ENCODE measurements at places on chromosomes 5 and 9.

GRCh38 chr9:123757960-123758359, 172.0 kb downstream of the DENND1A start:
- DNase-seq = no peak

DNA sequence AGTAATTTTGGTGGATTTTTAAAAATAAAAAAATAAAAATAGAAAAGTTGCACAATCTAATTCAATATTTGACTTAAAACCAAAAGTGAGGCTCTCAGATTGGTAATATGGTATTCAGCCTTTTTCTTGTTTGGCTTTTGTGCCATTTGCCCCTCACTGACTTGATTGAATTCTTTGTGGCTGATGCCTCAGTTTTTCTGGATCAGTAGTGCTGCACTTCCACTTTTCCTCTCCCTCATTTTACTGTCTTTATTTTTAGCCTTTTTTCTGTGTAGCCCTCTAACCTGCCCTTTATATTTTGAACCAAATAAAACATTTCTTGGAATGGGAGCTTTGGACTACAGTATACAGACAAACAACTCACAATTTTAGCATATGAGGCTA, 3.8 kb upstream of the MSMP start:
- no peak for DNase-seq

GRCh38 chr5:17157916-17158529, 59.4 kb upstream of the BASP1 start:
- DNase-seq = no peak

DNA sequence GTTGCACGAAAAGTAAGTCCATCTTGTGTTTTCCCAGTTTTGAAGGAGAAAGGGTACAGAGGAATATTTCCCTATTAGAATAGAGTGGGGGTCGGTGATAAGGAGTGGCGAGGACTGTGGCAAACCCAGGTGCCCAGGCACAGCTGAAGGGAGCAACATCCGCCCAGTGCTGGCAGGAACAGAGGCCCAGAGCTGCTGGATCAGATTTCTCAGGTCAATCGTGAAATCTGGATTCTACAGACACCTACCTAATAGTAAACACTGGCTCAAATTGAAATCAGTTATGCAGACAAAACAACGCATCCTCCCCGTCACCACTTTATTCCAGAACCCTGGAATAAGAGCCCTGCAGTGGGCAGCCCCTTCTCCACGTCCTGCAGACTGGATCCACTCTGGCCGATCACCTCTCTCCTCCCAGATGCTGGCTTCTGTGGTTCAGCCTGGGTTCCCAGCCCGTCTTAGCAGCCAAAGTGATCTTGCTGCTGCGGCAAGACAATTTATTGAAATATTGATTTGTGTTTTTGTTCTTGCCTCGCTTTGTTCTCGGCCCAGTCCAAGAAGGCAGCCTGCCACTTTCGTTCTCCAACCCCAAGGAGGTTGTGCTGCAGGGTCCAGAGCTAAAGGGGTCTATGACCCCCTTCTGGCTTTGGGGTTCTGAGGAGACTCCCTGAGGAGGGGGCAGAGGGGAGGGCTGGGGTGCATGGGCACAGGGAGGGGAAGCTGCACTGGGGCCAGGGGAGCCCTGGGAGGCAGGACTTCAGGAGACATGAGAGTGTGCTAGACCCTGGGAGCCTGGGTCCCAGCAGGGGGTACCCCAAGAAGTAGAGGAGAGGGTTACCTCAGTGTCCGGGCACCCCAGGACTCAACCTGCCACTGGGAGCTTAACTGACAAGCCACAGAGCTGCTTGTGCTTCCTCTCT, 103.3 kb downstream of the ZNF354C start:
- no peak for DNase-seq

DNA sequence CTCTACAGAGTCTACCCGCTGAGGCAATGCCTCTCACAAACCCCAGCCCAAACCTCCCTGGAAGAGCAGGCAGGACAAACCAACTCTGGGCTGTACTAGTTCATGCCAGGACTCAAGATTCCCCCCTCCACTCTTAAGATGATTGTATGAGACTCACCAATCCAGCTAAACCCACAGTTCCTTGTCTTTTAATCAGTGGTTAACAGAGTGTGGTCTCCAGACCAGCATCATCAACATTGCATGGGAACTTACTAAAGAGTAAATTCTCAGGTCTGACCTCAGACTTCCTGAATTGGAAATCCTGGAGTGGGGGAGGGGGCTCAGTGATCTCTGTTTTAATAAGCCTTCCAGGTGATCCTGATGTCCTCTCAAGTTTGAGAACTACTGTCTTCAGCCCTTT, 240.9 kb downstream of the GAS1 start:
- no peak for DNase-seq

DNA sequence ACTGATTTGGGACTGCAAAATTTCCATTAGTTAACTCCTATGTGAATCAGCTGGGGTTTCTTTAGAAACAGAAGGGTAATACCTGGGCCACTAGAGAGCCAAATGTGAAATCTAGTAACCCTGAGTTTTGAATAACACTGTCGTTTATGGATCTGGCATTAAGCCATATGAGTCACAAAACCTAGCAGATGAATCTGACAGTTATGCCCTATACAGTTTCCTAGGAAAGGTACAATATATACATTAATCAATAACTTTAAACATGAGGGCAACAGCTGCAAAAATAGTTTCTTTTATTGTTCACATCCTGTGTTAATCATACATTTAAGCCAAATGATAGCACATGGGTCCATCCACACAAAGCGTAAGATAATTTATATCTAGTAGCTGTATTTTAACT, 56.9 kb downstream of the PAM start:
- no peak for DNase-seq

DNA sequence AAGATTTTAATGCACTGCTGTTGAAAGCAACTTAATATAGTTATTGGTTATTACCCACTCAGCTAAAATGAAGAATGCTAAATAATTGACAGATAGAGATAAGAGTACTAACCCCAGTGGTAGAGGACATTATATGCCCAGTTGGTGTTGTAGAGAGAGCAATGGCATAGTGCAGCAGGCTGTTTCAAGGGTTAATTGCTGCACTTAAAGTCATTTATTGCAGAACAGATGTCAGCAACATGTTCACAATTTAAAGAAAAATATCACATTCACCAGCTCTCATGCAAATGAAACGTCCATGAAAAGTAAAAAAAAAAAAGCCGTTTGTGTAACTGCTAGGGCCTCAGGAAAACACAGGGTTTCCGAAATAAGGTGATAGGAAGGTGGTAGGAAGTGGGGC, 254.6 kb downstream of the MTRR start:
- no peak for DNase-seq

DNA sequence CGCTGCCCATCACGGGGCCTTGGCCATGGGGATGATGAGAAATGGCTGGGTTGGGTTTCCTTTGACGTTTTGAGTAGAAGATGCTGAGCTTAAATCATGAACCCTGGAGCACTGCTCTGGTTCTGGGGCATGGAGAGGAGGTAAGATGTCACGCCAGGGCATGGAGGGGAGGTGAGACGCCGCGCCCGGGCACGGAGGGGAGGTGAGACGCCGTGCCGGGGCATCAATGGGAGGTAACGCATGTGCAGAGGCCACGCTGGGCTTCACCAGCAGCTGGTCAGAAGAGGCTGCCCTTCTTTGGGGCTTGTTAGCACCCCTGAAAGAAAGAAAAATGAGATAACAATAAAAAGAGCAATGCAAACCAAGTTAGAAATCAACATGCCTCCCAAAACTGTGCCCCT, 322.5 kb upstream of the IRX4 start:
- no peak for DNase-seq

DNA sequence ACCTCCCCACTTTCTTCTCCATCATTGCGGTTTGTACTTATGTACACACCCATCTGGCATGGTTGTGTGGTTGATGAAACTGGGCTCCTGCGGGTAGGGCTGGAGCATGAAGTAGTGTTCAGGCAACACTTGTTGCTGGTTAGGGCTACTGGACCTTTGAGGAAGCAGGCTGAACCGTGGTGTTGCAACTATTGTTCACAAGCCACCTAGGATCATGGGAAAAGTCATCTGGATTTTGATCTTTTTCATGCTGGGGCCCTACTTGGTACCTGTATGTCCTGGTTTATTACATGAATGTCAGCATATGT, 40.1 kb upstream of the TIFAB start:
- no peak for DNase-seq

- peak; percentile 64 for DNase-seq
These were observed 9.9 kb upstream of the TRIM36 start for GRCh38 chr5:115179394-115180164.

- DNase-seq = no peak
These were observed 11.8 kb downstream of the CARD19 start for GRCh38 chr9:93107825-93108161.

DNA sequence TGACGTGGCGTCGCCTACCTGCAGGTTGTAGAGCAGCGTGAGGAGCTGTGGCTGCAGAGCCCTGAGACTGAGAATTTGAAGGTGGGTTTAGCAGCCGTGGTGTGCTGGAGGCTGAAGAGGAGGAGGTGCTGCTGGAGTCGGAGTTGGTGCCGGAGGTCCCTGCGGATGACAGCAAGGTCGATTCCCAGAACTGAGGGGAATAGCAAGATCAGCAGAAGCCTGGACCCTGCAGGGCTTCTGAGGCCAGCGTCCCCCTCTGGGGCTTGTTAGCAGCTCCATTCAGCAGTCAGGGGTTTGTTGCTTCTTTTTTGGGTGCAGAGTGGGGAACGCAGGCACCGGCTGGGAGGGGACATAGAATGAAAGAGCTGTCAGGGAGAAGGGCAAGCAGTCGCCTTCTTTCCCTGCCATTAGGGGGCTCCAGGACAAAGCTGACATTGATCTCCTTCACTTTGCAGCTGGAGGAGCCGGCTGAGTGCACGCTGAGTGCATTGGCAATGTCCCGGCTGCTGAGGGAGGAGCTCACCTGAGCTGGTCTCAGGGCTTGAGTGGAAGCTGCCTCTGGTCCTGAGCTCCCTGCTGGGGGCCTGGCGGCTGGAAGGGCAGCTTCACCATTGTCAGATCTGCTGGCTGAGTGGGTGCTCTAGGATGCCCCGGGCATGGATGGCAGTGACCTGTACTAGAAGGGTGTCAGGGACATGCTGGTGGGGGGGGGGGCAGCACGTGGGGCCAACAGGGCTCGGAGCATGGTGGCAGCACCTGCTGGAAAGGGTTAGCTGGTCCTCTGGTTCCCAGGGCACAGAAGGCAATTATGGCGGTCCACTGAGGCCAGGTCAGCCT, 20.8 kb downstream of the OBP2B start:
- peak; percentile 60 for DNase-seq

GRCh38 chr5:133471699-133472098, 140.6 kb downstream of the FSTL4 start:
- no peak for DNase-seq

GRCh38 chr5:51846015-51846414, 462.8 kb downstream of the ISL1 start:
- DNase-seq = no peak

DNA sequence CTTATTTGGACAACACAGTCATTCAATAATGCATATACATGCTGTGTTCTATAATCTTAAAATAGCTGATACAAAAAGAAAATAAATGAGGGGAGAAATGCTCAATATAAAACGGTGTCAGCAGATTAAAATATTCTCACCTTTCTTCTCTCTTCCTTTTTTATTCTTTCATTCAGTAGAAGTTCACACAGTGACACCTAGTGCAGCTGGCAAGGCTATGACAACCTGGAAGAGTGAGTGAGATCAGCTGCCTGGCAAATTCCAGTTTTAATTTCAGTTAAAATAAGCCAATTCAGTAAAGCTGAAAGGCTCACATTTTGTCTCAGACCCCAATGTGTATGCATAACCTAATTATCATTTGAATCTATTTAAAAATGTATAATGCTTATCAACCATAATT, 150.3 kb downstream of the RASEF start:
- no peak for DNase-seq

DNA sequence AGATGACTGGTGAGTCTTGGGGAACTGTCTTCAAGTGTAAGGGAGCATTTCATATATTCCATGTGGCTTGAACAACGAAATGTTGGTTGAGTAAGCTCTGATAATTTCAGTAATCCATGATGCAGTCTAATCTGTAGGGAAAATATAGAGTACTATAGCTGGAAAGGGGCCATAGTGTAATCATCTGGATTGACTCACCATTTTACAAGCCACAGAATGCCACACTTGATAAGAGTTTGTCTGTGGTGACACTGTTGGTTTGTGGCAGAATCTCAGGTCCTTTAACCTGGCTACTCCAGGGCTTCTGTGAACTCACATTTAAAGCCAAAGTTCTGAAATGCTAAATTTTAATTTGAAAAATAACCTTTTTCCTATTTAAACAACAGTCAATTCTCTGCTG, 16.3 kb upstream of the MAML1 start:
- no peak for DNase-seq

DNA sequence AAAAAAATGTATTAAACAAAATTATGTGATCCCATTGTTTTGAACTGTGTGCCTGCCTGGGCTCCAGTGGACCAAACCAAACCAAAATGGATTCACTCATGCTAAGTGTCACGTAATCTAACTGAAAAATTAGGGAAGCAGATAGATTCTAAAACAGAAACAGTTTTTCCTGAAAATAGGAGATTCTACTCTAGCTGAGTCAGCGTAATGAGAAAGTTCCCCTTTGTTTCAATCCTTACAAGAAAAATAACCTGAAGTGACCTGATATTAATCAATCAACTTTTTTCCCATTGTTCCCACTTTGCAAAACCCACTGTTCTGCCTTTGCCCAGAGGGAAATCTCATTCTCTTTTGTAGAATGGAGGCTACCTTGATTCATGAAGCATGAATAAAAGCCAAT, 682.4 kb upstream of the CDH10 start:
- DNase-seq = no peak

- DNase-seq = no peak
These were observed 5.7 kb upstream of the AQP7 start for GRCh38 chr9:33408087-33408486.

GRCh38 chr9:100449420-100449819, 22.5 kb downstream of the MSANTD3 start:
- no peak for DNase-seq

- no peak for DNase-seq
These were observed 542 bp downstream of the FKBP15 start for GRCh38 chr9:113220467-113221002.

GRCh38 chr5:89213573-89213972, 330.6 kb upstream of the MEF2C start:
- DNase-seq = no peak

- no peak for DNase-seq
These were observed 95.8 kb downstream of the BRINP1 start for GRCh38 chr9:119273325-119273904.

- no peak for DNase-seq
These were observed 80.4 kb downstream of the TEK start for GRCh38 chr9:27189426-27189825.

GRCh38 chr5:103624035-103624480, 61.5 kb upstream of the NUDT12 start:
- DNase-seq = no peak

DNA sequence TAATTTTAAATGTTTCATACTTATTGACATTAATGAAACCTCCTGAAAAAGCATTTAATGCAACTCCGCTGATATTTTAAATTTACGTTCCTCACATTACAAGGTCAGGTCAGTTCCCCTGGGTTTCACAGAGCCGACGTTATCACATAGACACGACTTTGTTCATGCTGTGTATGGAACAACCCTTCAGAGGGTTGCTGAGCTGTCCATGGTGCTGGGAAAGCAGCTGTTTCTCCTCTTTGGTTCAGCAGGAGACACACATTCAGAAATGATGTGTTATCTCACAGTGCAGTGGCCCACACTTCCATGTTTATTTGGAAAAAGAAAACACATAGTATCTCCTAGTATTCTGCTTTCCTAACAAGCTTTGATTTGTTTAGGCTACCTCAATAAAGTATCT, 53.5 kb downstream of the PPP2R2B start:
- DNase-seq = no peak

GRCh38 chr5:168580227-168580508, 1.0 kb upstream of the PANK3 start:
- DNase-seq = no peak
